Renal pelvis (tissue), 12 donors: ENCODE measurements at places on chromosomes 6 and 20. TPM values are rescaled to one million over a fixed set of nuclear protein-coding genes. Genes with fewer than 3 reads are reported as not detected.

- no peak for DNase-seq
Measured at GRCh38 chr6:7991536-7991935, 72.7 kb downstream of the BLOC1S5 start.

DNA sequence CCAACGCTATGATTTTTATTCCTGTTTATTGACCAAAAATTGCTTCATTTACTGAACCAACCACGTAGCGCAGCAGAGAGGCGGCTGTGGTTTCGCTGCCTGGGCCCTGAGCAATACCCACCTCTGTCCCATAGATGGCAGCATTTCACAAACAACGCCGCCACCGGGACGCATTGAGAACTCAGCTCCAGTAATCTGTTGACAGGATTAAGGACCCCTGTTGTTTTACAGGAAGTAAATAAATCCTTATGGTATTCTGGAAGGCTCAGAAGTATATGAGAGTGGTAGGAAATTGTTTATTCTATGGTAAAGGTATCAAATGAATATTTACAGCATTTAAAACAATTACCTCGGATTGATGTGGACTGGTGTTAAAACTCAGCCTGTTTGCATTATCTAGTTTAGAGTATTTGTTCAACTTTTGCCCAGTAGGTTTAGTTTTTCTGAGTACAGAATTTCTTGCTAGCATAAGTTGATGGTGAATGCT, 547.9 kb upstream of the SLC35B3 start:
- DNase-seq = peak; percentile 69

DNA sequence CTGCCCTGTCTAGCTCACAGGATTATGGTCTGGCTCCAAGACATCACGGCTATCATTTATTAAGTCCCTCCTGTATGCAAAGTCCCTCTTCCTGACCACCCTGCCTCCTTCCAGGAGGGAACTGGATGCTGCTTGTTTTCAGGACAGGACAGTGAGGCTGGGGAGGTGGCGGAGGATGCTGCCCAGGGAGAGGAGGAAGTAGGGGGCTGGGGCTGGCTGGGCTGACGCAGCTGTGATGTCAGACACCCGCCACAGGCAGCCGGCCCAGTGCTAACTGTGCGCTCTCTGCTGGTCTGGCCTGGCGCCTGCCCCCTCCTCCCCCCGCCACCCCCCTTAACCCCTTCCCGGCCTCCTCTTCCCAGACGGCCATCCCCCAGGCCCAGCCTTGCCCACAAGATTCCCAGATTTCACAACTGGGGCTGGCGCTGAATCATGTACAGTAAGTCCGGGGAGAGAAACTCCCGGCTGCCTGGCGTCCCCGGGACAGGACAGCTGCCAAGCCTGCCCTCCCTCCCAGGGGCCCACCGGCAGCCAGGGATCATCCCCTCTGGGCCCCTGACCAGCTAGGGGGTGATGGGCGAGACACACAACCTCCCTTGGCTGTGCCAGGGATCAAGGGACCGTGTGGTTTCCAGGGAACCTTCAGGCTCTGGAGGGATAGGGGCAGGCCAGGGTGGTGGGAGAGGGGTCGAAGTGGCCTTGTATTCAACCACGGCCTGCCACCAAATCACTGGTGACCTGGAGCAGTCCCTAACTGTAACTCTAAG, 118.1 kb downstream of the CEBPB start:
- no peak for DNase-seq

Gene TUBB2B
- 126 TPM for polyA plus RNA-seq
